ENCODE measurements at places on chromosomes 3 and 15. TPM values are rescaled to one million over a fixed set of nuclear protein-coding genes. Genes with fewer than 3 reads are reported as not detected.
A peak's percentile ranks its signal among the peaks of the same experiment; 100 is the strongest.

The IDH2 gene
- 45.0 TPM for total RNA-seq

The RAB6B gene
- 4.3 TPM for total RNA-seq

GRCh38 chr15:94547711-94548110 is 316.4 kb downstream of the MCTP2 start:
- H3K36me3 ChIP-seq, result no peaks in the 10 kb centered on the region
- H3K4me3 ChIP-seq, result no peak overlapping the region
- DNase-seq, result no peak
- H3K4me1 ChIP-seq, result no peaks in the 10 kb centered on the region
- peaks cover 17% of the 10 kb centered on the region for H3K27me3 ChIP-seq

DNA sequence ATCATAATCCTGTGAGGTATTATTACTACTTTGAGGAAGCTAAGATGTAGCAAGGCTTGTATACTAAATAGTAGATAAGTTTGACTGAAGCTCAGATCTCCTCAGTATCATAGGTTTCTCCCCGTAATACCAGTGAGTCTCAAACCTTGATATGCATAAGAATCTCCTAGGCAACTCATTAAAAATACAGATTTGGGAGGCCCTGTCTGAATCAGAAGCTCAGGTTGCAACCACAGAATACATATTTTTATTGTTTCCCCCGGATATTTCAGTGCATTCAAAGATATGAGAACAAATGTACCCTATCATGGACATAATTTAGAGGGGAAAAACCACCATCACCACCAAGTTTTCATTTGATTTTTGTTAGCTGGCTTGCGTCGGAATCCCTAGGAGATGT is 242.1 kb upstream of the C2CD4B start:
- H3K27me3 ChIP-seq, result peaks cover 57% of the 10 kb centered on the region
- no peak overlapping the region for H3K4me3 ChIP-seq
- no peak overlapping the region for H3K27ac ChIP-seq

- no peak overlapping the region for H3K27ac ChIP-seq
- no peak for DNase-seq
- no peaks in the 10 kb centered on the region for H3K27me3 ChIP-seq
- no peaks in the 10 kb centered on the region for H3K36me3 ChIP-seq
- no peak overlapping the region for H3K4me3 ChIP-seq
These were observed 494.5 kb downstream of the DIPK2A start for GRCh38 chr3:144466114-144466513.

DNA sequence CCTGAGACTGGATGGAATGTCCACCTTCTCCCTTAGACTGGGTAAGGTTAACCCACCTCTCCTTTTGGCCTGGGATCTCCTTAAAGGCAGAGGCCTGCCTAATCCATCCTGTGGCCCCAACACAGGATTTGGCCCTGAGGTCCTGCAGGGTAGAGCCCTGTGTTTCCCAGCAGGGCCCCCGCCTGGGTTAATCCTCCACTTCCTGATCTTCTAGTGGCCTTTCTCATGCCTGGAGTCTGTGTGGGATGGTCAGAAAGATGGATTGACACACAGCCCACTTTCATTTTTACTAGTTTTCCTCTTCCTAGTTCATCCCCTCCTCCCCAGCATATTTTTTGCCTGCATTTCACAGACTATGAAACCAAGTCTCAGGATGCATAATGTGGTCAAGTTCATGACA is 48.9 kb upstream of the SLC6A6 start:
- no peaks in the 10 kb centered on the region for H3K4me1 ChIP-seq
- H3K27ac ChIP-seq, result no peak overlapping the region
- no peak overlapping the region for H3K4me3 ChIP-seq
- no peaks in the 10 kb centered on the region for H3K36me3 ChIP-seq
- H3K27me3 ChIP-seq, result peaks cover 2% of the 10 kb centered on the region
- DNase-seq, result no peak

GRCh38 chr3:156460206-156460611 is 94.7 kb downstream of the SSR3 start:
- H3K4me1 ChIP-seq, result no peaks in the 10 kb centered on the region
- no peak overlapping the region for H3K27ac ChIP-seq
- no peak for DNase-seq
- no peak overlapping the region for H3K4me3 ChIP-seq

- no peaks in the 10 kb centered on the region for H3K4me1 ChIP-seq
- no peak overlapping the region for H3K4me3 ChIP-seq
- H3K27me3 ChIP-seq, result no peaks in the 10 kb centered on the region
These were observed 1109.2 kb upstream of the ALCAM start for GRCh38 chr3:104257486-104257885.

- H3K36me3 ChIP-seq, result peaks cover 4% of the 10 kb centered on the region
- no peaks in the 10 kb centered on the region for H3K4me1 ChIP-seq
- H3K4me3 ChIP-seq, result no peak overlapping the region
- H3K27me3 ChIP-seq, result no peaks in the 10 kb centered on the region
- DNase-seq, result no peak
These were observed 188.6 kb upstream of the TBL1XR1 start for GRCh38 chr3:177385831-177386301.

GRCh38 chr3:111591555-111591954 is 3.6 kb downstream of the ZBED2 start:
- H3K4me3 ChIP-seq, result no peak overlapping the region
- peaks cover 10% of the 10 kb centered on the region for H3K36me3 ChIP-seq
- peaks cover 46% of the 10 kb centered on the region for H3K4me1 ChIP-seq
- no peak for DNase-seq
- no peaks in the 10 kb centered on the region for H3K27me3 ChIP-seq
- H3K27ac ChIP-seq, result peak overlapping the region; percentile 73

DNA sequence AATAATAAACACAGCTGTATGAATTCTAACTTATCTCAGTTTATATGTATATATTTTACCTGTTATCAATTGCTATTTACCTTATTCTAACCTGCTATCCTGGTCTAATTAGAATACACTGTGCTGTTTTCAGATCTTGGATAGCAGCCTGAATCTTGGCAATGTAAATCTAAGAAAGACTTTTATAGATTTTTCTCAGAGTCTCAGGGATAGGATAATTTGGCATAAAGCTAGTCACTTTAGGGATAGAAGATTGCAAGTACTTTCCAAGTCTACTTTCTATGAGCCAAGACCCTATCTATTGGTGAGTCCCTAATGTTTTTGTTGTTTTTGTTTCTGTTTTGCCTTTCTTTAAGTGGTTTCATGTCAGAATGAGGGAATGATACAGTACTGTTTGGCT is 695.7 kb downstream of the NAALADL2 start:
- no peak for DNase-seq
- H3K4me3 ChIP-seq, result no peak overlapping the region
- no peaks in the 10 kb centered on the region for H3K36me3 ChIP-seq
- no peaks in the 10 kb centered on the region for H3K4me1 ChIP-seq
